ENCODE measurements at places on chromosomes 7 and 10. TPM values are rescaled to one million over a fixed set of nuclear protein-coding genes. Genes with fewer than 3 reads are reported as not detected.

GRCh38 chr7:157253850-157254249 is 83.0 kb upstream of the DNAJB6 start:
- DNase-seq, result peak; percentile 82

- DNase-seq, result no peak
Observed at GRCh38 chr7:12138421-12138820, 72.7 kb upstream of the TMEM106B start.

DNA sequence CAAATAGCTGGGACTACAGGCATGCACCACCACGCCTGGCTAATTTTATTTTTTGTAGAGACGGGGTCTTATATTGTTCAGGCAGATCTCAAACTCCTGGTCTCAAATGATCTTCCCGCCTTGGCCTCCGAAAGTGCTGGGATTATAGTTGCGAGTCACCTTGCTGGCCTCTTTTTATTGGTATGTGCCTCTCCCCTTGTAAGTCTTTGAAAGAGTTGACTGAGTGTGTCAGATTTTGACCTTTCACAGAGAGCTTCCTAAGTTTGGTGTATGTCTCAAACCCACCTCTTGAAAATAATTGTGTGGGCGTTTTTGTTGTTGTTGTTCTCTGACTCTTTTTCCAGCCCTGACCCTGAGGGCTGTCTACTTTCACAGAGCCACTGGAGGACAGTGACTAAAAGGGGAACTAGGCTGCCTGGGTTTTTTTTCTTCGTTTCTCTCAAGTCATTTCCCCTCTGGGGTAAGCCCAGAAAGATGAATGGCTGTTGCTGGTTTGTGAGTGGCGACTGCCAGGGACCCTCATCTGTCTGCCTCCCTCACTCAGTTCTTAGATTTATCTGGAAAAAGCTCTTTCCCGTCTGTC is 262.8 kb downstream of the ZEB1 start:
- no peak for DNase-seq

GRCh38 chr10:33241351-33241750 is 93.1 kb downstream of the NRP1 start:
- DNase-seq, result no peak

GRCh38 chr10:59179068-59179467 is 2.6 kb downstream of the PHYHIPL start:
- DNase-seq, result no peak

- DNase-seq, result peak; percentile 79
Observed at GRCh38 chr7:64099656-64100531, 54.7 kb downstream of the ZNF727 start.

- DNase-seq, result no peak
Observed at GRCh38 chr10:98920807-98921206, 314.8 kb downstream of the HPSE2 start.

GRCh38 chr7:105268511-105269392 is 120.0 kb downstream of the SRPK2 start:
- DNase-seq, result no peak

- DNase-seq, result no peak
Observed at GRCh38 chr10:24259365-24260130, 50.6 kb downstream of the KIAA1217 start.

DNA sequence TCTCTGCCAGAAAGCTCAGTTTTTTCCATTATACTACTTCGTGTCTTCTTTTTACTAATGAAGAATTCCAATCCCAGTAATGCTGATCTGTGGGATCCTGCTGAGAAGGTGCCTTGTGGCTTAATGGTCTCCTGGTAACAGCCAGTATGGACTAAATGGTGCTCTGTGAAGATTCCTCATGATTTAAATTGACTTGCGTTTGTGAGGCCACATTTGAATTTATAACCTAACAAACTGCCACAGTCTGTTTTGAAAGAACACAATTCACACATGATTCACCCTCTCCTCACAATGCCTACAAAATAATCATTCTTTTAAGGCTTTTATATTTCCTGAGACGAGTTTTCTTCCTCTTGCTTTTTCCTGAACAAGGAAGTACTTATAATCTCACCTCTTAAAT is 140.0 kb downstream of the MBL2 start:
- no peak for DNase-seq

GRCh38 chr7:53315981-53316380 is 280.5 kb downstream of the POM121L12 start:
- DNase-seq, result no peak

- no peak for DNase-seq
Observed at GRCh38 chr7:158779061-158780000, 50.0 kb downstream of the ESYT2 start.

DNA sequence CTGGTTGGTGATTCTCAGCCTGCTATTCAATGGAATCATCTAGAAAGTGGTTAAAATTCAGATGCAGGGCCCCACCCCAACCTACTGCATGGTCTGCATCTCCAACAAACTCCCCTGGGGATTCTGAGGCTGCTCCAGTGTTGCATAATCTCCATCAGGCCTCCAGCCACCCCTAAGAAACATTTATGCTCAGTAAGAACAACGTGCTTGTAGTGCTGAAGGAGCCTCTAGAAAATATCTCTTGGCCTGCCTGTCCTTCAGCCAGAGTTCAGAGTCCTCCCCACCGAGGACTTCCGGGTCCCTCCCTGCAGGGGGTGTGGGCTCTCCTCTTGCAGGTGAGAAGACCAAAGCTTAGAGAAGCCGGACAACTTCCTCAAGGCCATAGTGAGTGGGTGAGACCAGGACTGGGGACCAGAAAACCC is 159.8 kb downstream of the SH3PXD2A start:
- DNase-seq, result no peak

- DNase-seq, result no peak
Observed at GRCh38 chr10:13751191-13751764, 164.5 kb downstream of the PRPF18 start.

- no peak for DNase-seq
Observed at GRCh38 chr7:155426543-155427410, 31.2 kb upstream of the EN2 start.

DNA sequence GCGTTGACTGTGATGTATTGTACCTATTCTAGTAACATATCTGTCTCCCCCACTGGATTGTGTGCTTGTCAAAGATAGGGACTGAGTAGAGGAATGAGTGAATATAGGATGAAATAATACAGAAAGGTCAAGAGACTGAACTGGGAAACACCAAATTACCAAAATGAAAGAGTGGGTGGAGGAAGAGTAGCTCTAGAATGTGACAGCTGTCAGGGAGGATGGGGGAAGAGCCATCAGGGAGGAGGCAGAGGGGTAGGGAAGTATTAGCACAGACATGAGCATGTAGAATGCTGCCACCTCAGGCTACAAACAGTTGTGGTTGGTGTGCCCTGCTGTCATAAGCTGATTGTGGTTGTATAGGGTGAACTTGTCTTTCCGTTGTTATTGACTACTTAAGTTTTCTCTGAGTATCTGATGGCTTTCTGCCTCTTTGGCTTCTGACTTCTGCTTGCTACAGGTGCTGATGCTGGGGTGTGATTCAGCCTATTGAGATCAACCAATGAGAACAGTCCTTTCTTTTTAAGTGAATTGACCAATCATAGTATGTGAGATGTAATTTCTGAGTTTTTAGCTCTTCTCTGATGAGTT is 5.6 kb downstream of the CCSER2 start:
- DNase-seq, result no peak

- no peak for DNase-seq
Observed at GRCh38 chr7:30684351-30684750, 2.1 kb upstream of the CRHR2 start.

DNA sequence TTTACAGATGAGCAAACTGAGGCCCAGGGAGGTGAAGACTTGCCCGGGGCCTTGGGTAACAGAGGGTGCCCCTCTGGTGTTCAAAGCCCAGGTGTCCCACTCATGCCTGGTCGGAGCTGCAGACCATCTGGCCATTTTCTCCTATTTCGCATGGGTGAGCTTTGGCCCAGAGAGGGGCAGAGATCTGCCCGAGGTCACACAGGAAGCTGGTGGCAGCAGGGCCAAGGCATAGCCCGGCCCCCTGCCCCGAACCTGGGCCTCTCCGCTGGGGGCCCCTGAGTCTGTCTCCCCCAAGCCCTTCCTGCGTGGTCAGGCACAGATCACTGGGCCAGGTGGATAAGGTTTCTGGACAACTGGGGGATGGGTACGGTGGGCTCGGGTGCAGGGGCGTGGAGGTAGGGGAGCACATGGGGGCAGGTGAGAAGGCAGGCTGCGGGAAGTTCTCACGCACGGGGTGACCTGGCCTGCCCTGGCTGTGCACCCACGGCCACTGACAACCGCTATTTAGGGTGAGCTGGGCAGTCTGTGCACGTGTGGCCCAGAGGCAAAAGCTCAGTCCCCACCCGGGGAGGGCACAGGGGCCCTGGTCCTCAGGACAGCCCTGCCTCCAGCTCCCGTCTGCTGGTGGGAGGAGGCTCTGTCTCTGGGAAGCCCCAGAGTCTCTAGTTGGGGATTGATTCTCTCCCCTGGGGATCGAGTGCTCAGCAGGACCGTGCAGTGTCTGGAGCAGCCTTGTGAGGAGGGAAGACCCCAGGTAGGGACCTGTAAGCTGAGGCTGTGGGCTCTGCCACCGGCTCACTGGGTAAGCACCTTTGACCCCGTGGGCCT is 68.6 kb downstream of the UNCX start:
- no peak for DNase-seq

The THSD7A gene
- total RNA-seq, result 6.0 TPM

The SPDYE5 gene
- not detected for total RNA-seq

The PON1 gene
- 0.19 TPM for total RNA-seq

The CLDN4 gene
- 0.71 TPM for total RNA-seq

The FEZF1 gene
- not detected for total RNA-seq

The MMP21 gene
- total RNA-seq, result 0.29 TPM

The ARL3 gene
- total RNA-seq, result 5.7 TPM

The AGBL3 gene
- 2.6 TPM for total RNA-seq

The SLC39A12 gene
- 0.35 TPM for total RNA-seq

The CTTNBP2 gene
- 6.1 TPM for total RNA-seq

The SEC61A2 gene
- 3.2 TPM for total RNA-seq

The ARF5 gene
- total RNA-seq, result 96.2 TPM

The WEE2 gene
- not detected for total RNA-seq

All from mesenteric fat pad (tissue), 1 donor.